ENCODE measurements at places on chromosomes 4 and X. TPM values are rescaled to one million over a fixed set of nuclear protein-coding genes. Genes with fewer than 3 reads are reported as not detected.

DNA sequence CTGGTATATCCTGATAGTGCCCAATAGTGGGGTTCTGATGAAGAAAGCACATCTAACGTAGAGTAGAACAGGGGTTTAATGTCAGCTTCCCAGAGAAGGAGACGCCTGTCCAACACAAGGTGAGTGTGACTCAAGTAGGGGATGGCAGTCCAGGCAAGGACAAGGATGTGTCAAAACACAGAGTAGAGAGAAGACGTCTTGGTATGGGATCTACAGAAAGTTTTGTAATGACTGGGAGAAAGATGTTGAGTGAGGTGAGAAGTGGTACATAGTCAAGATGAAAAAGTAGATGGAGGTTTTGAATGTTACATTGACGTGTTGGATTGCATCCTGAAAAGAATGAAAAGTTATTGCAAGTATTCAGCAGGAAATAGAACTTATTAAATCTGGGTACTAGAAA lies 124.4 kb downstream of the TMA16 start:
- no peak for DNase-seq

The CYSLTR1 gene
- 17.2 TPM for total RNA-seq

GRCh38 chr4:24471486-24472160 lies 112.7 kb downstream of the DHX15 start:
- DNase-seq, result peak; percentile 63

GRCh38 chr4:94115687-94116086 lies 92.0 kb upstream of the SMARCAD1 start:
- DNase-seq, result no peak

The GPRASP1 gene
- 0.96 TPM for total RNA-seq

The KLB gene
- total RNA-seq, result not detected

- DNase-seq, result no peak
These were observed 185.7 kb upstream of the NWD2 start for GRCh38 chr4:37058826-37059225.

The WDR17 gene
- total RNA-seq, result 2.1 TPM

The DTHD1 gene
- 0.95 TPM for total RNA-seq

DNA sequence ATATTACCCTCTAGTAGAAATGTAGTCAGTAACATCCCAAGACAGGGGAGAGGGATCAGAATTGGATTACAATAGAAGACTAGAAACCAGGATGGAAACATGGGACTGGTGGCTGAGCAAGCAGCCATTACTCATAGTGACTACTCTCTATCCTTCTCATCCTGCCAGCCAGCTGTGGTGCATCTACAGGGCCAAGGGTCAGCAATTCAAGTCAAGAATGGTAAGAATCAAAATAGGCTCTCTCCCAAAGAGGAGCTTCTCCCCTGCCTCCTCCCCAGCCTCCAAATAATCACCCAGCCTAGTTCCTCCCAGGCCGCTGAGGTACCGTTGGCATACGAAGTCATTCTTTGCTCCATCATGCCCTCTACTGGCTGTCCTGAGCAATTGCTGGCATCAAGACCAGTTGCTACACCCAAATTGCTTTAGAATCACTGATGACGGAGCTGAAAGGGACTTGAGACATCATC lies 19.4 kb downstream of the AWAT2 start:
- DNase-seq, result peak; percentile 83

- no peak for DNase-seq
These were observed 270.5 kb upstream of the PPARGC1A start for GRCh38 chr4:24160358-24160757.

DNA sequence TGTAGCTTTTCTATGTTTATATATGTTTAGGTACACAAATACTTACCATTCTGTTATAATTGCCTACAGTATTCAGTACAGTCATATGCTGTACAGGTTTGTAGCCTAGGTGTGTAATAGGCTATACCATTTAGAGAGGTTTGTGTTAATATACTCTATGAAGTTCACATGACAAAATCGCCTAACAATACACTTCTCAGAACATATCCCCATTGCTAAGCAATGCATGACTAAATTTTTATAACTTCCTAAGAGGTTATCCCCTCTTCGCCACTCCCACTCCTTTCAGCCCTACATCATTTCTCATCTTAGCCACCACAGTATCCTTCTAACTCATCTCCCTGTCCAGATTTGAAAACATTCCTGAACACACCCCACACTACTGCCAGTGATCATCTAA lies 83.7 kb upstream of the ZCCHC13 start:
- DNase-seq, result no peak

- DNase-seq, result no peak
These were observed 57.5 kb upstream of the GC start for GRCh38 chr4:71841336-71841735.

DNA sequence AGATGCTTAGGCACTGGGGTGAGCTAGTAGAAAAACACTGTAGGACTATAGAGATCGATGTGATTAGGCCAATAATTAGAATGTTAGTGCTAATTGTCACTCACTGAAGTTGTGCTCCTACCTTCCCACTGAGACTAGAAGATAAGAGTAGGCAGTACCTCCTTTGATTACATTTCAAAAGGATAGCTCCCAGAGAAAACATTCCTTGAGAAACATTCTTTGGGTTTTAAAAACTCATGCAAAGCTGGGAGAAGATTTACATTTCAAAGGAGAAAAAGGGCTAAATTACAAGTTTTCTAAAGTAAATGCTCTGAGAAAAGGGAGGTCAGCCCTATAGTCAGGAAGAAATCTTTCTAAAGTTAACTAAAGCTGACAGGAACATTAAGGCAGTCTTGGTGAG lies 860.3 kb upstream of the NDST4 start:
- no peak for DNase-seq

The XAGE1A gene
- not detected for total RNA-seq

GRCh38 chr4:121227341-121227792 lies 63.2 kb upstream of the TNIP3 start:
- no peak for DNase-seq

DNA sequence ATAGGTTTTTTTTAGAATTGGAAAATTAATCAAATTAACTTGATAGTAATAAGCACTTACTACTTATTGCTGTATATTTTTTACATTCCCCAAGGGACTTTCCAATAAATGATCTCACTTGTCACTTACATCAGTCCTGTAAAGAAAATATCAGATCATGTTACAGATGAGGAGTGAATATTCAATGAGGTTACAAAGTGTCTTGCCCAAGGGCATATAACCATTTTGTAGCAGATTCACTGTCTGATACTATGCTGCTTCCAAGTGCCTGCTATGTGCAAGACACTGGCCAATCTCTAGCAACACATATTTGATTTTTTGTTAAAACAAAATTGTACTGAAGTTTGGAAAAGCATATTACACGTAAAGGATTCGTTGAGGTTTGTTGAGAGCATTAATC lies 1287.7 kb downstream of the FAM133A start:
- no peak for DNase-seq

DNA sequence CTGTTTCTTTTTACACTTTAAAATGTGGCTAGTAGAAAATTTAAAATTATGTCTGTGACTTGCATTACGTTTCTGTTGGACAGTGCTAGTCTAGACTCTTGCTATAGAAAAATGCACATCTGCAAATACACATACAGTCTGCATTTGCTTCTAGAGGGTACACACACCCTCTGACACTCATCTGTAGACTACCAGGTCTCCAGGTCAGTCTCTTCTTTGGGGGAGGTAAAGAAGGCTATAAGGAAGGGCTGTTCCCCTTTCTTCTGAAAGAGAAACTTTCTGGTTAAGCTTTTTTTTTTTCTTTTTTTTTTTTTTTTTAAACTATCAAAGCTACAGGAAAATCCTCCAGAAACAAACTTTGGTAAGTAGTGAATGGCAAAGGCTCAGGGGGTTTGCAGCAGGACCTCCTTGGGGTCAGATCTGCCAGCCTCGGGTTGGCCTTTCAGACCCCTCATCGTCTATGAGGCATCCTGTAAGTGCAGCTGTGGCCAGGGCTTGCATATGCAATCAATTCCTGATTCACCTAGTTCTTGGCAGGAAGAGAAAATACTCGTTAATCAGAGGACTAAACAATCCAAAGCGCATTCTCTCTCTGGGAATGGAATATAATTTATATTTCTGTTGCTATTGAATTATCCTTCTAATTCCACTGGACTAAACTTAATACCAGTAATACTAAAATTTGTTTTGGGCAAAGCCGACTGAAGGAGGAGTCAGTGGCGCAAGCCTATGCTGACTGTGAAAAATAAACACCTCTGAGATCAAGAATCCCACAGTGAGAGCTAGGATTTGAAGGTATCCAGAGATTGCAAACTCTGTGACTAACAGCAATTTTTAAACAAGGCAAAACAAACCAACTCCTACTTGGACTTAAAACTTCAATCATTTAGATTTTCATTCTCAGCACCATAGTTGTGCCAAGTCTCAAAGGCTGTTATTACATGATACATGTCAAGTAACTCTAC lies 109.3 kb upstream of the TBC1D9 start:
- DNase-seq, result no peak

- DNase-seq, result no peak
These were observed 383.4 kb downstream of the FAM133A start for GRCh38 chrX:94057385-94057784.

DNA sequence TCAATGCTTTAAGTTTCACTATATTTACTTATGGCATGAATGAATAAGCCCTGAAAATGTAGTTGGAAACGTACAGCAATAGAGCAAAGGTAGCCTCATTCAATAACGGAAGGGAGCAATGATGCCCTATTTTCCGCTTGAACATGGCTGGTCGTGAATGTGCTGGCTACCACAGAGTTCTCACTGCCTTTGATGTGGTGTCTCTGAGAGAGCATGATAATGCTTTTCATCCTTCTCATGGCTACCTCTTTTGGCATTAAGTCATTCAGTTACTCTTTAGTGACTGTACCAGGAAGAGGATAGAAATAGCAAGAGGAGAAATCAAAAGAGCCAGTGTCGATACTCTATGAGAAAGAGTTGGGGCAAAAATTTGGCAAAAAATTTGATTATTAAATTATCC lies 308.0 kb downstream of the PPP3CA start:
- no peak for DNase-seq

- DNase-seq, result no peak
These were observed 54.0 kb upstream of the FAM120C start for GRCh38 chrX:54237014-54237413.

GRCh38 chrX:38616904-38617303 lies 55.6 kb downstream of the TSPAN7 start:
- DNase-seq, result no peak

- no peak for DNase-seq
These were observed 91.9 kb upstream of the ZFP42 start for GRCh38 chr4:187903700-187904099.

The PGAM4 gene
- 0.79 TPM for total RNA-seq

The SOX3 gene
- total RNA-seq, result not detected

DNA sequence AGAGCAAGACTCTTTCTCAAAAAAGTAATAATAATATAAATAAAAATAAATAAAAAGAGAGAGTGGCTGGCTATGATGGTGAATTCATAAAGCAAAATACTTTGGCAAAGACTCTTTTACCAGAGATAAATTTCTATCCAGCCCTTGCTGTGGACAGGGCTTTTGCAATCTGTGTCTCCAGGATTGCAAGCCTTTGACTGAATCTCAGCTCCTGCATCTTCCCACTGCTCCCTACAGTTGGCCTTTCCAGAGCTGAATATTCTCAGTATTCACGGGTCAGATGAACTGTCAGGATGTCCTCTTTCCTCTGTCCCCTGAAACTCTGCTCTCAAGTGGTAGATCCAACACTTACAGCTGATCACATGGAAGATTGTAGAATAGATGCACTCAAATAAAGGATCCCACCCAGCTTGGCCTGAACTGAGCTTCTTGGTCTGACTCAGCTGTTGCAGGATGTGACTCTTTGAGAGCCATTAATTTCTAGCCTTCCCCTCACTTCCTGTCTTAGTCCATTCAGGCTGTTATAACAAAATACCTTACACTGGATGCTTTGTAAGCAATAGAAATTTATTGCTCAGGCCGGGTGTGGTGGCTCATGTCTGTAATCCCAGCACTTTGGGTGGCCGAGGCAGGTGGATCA lies 123.4 kb upstream of the GUCY1A1 start:
- DNase-seq, result no peak

- DNase-seq, result no peak
These were observed 216.4 kb upstream of the GYPA start for GRCh38 chr4:144356941-144357381.

The C4orf51 gene
- not detected for total RNA-seq

DNA sequence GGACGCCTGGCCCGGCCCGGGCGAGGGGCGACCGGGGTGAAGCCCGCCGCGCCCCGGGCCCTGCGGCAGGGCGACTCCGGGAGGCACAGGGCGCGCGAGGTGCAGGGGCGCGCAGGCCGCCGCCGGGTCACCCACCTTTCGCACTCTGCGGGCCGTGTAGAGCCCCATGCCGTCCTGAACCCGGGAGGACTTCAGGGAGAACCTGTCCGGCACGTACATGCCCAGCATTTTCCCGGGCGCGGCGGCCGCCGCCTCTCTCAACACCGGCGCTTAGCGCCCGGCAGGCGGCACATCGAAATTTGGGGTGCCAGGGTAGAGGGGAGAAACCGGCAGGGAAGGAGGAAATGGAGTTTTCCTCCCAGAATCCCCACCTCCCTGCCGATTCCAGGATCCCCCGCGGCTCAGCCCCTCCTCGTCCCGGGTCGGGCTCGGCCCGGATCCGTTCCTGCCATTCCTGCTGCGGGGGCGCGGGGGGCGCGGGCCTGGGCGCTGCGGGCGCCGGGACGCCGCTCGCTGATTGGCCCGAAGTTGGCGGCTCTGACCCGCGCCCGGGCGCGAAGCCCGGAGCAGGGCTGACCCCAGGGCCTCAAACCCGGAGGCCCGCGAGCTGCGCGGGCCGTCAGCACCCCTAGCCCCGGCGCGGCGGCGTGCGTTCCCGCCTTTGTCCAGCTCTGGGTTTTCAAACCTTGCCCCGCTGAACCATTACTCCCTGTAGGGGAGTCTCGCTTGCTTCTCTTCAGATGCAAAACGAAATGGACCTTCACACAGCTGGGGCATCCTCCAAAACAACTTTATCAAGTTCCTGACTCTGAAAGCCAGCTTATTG lies at the start of gene PRDM5:
Gene PRDM5, minus strand, starts transcription at position 346 of the 826 bp plus-strand sequence. Its CDS starts 118 bp downstream, at position 228.
- DNase-seq, result peak; percentile 67

The CXXC4 gene
- total RNA-seq, result not detected

DNA sequence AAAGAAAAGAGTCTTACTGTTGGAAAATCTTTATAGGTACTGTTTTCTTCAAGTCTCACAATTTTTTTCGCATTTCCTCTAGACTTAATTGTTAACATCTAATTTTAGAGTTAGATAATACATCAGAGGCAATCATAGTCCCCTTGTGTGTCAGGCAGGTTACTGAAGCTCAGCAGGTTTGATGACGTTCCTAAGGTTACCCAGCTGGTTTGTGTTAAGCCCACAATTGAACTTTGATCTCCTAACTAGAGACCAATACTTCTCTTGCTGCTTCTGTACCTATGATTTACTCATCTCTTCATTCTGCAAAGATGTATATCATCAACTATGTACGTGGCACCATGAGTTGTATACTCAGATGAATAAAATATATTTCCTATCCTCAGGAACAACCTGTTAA lies 131.6 kb upstream of the STIM2 start:
- no peak for DNase-seq

GRCh38 chr4:17494258-17495190 lies 17.4 kb downstream of the QDPR start:
- DNase-seq, result no peak

DNA sequence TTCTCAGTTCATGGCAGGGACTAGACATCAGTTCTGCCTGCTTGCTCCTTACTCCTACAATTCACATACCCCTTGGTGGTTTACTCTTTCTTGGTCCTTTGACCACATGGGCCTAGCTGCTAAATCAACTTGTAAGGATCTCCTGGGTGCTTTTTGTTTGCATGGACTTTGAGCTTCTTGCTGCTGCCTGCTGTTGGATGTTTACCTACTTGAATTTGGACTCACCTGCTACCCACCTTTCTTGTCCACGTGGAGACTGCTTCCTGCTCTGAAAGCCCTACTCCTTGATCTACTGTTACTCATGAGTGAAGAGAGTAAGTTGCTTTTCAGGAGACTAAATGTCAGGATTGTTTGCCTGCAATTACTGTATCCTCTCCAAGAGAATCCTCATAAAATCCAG lies 15.2 kb upstream of the ARHGAP24 start:
- DNase-seq, result no peak

The DCAF8L2 gene
- total RNA-seq, result not detected

The PCDH7 gene
- not detected for total RNA-seq
